MCF 10A (cell line): ENCODE measurements at places on chromosomes 6 and 20. TPM values are rescaled to one million over a fixed set of nuclear protein-coding genes. Genes with fewer than 3 reads are reported as not detected.

DNA sequence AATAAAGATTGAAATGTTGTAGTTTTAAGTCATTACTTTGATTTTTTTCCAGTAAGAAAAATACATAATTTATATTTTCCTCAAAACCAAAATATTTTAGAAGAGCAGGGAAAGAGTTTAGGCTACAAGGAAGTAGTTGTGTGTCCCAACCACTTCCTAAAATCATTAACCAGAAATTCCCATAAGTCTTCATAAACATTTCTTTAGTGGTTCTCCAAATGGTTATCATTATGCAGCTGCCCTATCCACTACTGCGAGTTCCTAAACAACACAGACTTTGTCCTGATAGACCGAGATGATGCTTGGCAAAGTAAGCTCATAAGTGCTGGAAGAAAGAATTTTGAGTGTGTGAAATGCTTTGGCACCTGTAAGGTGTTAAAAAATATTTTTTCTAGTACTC, 93.6 kb downstream of the ARMC2 start:
- no peaks in the 10 kb centered on the region for H3K27me3 ChIP-seq
- H3K4me3 ChIP-seq, result no peak overlapping the region
- DNase-seq, result no peak
- peaks cover 6% of the 10 kb centered on the region for H3K36me3 ChIP-seq
- no peak overlapping the region for H3K27ac ChIP-seq

DNA sequence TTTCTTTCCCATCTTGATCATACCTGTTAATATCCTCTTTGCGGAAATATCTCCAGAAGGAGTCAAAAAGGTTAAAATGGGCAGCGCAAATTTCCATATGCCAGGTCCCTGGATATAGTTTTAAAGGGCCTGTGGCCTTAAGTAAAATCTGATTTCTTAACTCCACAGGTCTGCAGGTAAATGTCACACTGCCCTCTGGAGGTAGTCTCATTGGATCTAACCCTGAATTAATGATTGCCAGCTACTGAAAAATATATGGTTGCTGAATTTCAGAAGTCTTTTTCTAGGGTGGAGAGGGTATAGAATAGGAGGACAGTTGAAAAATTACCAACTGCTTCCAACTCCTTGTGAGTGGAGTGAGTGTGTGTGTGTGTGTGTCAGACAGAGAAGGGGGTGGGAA, 8.5 kb downstream of the MOXD1 start:
- no peaks in the 10 kb centered on the region for H3K36me3 ChIP-seq
- H3K4me3 ChIP-seq, result no peak overlapping the region
- H3K4me1 ChIP-seq, result peaks cover 27% of the 10 kb centered on the region
- H3K27ac ChIP-seq, result no peak overlapping the region

- peaks cover 7% of the 10 kb centered on the region for H3K36me3 ChIP-seq
- DNase-seq, result no peak
- H3K4me1 ChIP-seq, result peaks cover 5% of the 10 kb centered on the region
- H3K27ac ChIP-seq, result no peak overlapping the region
Observed at GRCh38 chr20:43542161-43542560, 16.7 kb upstream of the SGK2 start.

Gene TGM3
- total RNA-seq, result not detected in 2 replicates

Gene FAM162B
- total RNA-seq, result not detected in 2 replicates

Gene ERVFRD-1
- not detected in 2 replicates for total RNA-seq
